ENCODE measurements at places on chromosomes 5 and 9. TPM values are rescaled to one million over a fixed set of nuclear protein-coding genes. Genes with fewer than 3 reads are reported as not detected.
A peak's percentile ranks its signal among the peaks of the same experiment; 100 is the strongest.

DNA sequence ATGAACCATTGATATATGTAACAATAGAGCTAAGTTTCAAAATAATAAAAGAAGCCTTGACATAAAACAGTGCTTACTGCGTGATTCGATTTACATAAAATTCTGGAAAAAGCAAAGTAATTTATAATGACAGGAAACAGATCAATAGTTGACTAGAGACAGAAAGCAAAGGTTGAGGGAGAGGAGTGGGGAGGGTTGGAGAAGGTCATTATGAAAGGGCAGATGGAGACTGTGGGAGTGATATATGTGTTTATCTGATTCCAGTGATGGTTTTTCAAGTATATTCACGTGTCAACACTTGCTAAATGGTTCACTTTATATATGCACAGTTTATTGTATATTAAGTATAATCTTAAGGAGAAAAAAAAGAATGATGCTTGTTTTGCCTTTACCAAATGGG, 1885.7 kb upstream of the NUDT12 start:
- no peaks in the 10 kb centered on the region for H3K27me3 ChIP-seq
- no peak overlapping the region for H3K27ac ChIP-seq
- DNase-seq: no peak

BTNL9 gene
- total RNA-seq: not detected

PCDH1 gene
- total RNA-seq: 0.87 TPM

DNA sequence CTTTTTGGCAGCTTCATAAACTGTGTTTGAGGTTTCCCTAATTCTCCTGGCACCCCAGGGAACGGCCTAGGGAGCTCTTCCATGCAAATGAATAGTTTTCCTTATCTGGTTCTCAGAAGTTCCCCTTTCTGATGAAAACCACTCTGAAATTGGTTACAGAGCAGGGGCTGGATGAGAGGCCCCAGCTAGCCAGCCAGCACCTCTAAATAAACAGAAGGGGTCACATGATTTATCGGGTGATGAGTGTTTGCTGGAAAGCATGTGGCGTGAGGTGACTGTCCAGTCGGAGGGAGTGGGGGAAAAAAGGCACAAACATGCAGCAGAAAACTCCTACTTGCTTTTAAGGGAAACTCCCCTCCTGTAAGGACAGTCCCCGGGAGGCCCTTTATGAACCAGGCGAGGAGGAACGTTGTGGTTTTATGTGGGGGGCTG, 261.2 kb upstream of the ANKRD55 start:
- peaks cover 16% of the 10 kb centered on the region for H3K4me1 ChIP-seq
- H3K27ac ChIP-seq: no peak overlapping the region
- no peaks in the 10 kb centered on the region for H3K36me3 ChIP-seq
- no peak for DNase-seq
- H3K4me3 ChIP-seq: no peak overlapping the region

DNA sequence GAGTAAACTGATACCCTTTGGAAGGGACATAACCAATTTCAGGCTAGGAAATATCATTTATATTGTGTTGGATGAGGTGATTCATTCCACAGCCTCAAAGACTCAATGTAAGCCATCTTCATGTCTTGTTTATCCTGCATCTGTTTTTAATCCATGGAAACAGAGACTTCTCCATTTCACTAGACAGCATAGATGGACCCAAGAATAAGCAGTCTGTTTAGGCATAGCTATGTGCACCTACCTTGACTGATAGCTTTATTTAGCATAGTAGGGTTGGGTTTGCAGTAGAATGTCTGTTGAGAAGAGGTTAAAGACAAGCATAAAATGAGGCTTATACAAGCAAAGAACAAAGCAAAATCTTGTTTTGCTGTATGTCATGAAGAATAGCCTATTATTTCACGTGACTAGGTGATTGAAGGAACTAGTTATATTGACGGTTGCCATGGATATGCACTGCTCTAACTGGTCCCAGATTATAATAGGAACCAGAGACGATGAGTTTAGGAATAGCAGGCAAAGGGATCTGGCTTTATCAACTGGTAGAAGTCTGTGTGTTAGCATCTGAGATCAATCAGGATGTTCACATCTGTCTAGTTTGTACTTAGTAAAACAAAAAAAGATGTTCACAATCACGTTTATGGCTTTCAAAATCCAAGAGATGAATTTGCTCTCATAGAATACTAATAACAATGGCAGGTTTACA, 154.8 kb upstream of the KLF9 start:
- no peak overlapping the region for H3K4me3 ChIP-seq
- H3K4me1 ChIP-seq: peaks cover 28% of the 10 kb centered on the region
- H3K27me3 ChIP-seq: no peaks in the 10 kb centered on the region
- DNase-seq: no peak
- H3K36me3 ChIP-seq: no peaks in the 10 kb centered on the region

- no peak for DNase-seq
- H3K27me3 ChIP-seq: peaks cover 5% of the 10 kb centered on the region
- H3K4me1 ChIP-seq: no peaks in the 10 kb centered on the region
Observed at GRCh38 chr5:139812323-139812722, 16.7 kb downstream of the PSD2 start.

- no peaks in the 10 kb centered on the region for H3K4me1 ChIP-seq
- H3K36me3 ChIP-seq: no peaks in the 10 kb centered on the region
- DNase-seq: no peak
- no peaks in the 10 kb centered on the region for H3K27me3 ChIP-seq
- H3K27ac ChIP-seq: no peak overlapping the region
Observed at GRCh38 chr9:108360304-108360703, 495.5 kb downstream of the ACTL7B start.

GRCh38 chr5:137027758-137028157, 471.4 kb downstream of the SPOCK1 start:
- no peaks in the 10 kb centered on the region for H3K4me1 ChIP-seq
- DNase-seq: no peak
- H3K4me3 ChIP-seq: no peak overlapping the region
- no peak overlapping the region for H3K27ac ChIP-seq
- H3K36me3 ChIP-seq: no peaks in the 10 kb centered on the region

ARAP3 gene
- total RNA-seq: 5.9 TPM

DNA sequence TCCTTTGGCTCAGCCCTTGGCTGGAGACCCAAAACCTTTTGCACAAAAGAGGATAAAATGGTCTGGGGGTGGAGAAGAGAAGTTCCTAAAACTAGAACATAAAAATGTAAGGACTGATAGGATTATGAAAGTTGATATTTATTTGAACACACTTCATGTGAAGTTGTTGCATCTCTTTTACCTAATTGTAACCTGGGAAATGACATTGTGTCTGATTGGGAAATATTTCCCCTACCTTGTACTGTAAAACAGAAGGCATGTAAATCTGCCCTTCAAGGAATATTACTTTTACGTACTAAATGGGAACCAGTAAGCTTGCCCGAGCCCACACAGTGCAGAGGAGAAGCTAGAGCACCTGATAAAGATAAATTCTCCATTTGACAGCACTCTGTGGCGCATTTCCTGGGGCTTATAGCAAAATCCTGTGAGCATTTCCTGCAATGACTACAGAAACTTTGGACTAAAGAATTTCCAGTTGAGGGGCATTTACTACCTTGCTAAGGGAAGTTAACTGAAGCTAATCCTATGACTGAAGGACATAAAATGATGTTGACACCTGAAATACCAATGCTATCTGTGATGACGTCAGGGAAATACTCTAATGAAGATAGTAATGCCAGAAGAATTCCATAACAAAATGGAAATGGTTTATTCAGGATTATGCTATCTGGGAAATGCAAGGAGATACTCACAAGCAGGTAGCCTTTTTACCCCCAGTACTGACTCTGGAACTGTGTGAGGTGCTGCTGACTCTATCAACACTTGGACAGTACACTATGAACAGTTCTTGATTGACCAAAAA, 78.3 kb upstream of the LIFR start:
- H3K4me1 ChIP-seq: no peaks in the 10 kb centered on the region
- H3K27ac ChIP-seq: no peak overlapping the region
- no peak overlapping the region for H3K4me3 ChIP-seq
- DNase-seq: no peak

GRCh38 chr5:142644640-142645361, 41.1 kb downstream of the FGF1 start:
- DNase-seq: no peak
- H3K4me1 ChIP-seq: no peaks in the 10 kb centered on the region
- no peak overlapping the region for H3K4me3 ChIP-seq
- H3K27me3 ChIP-seq: peaks cover 2% of the 10 kb centered on the region
- no peaks in the 10 kb centered on the region for H3K36me3 ChIP-seq

- DNase-seq: peak; percentile 87
- H3K27ac ChIP-seq: no peak overlapping the region
- no peaks in the 10 kb centered on the region for H3K27me3 ChIP-seq
- H3K36me3 ChIP-seq: no peaks in the 10 kb centered on the region
- peaks cover 14% of the 10 kb centered on the region for H3K4me1 ChIP-seq
Observed at GRCh38 chr9:127869310-127870152, 7.9 kb downstream of the AK1 start.

- no peaks in the 10 kb centered on the region for H3K4me1 ChIP-seq
- DNase-seq: no peak
- no peak overlapping the region for H3K27ac ChIP-seq
- H3K27me3 ChIP-seq: no peaks in the 10 kb centered on the region
- no peak overlapping the region for H3K4me3 ChIP-seq
- H3K36me3 ChIP-seq: peaks cover 58% of the 10 kb centered on the region
Observed at GRCh38 chr5:116296335-116297072, 211.7 kb downstream of the COMMD10 start.

GRCh38 chr5:91074615-91075014, 308.5 kb downstream of the ARRDC3 start:
- peaks cover 8% of the 10 kb centered on the region for H3K4me1 ChIP-seq
- no peak for DNase-seq
- no peaks in the 10 kb centered on the region for H3K36me3 ChIP-seq
- H3K27me3 ChIP-seq: peaks cover 7% of the 10 kb centered on the region
- no peak overlapping the region for H3K27ac ChIP-seq

- no peaks in the 10 kb centered on the region for H3K36me3 ChIP-seq
- no peak overlapping the region for H3K27ac ChIP-seq
- DNase-seq: no peak
- no peaks in the 10 kb centered on the region for H3K4me1 ChIP-seq
- peaks cover 1% of the 10 kb centered on the region for H3K27me3 ChIP-seq
Observed at GRCh38 chr5:7325975-7326913, 69.7 kb upstream of the ADCY2 start.

DNA sequence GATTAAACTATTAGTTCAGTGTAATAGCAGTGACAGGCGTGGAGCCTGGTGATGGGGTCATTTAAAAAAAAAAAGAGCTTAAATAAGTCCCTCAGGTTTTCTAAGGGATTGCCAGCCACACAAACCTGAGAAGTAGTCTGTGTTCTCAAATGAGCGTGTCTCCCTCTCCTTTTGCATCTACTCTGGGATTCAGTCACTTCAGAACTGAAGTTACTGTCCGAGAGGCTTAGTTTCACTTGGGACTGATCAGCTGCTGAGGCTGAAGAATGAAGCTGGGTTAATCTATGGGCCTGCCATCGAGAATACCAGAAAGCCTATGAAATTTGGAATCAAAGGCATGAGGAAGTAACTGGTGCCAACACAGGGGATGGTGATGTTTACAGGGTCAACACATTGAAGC, 310.1 kb downstream of the ADAMTS6 start:
- H3K4me1 ChIP-seq: peaks cover 9% of the 10 kb centered on the region
- no peak overlapping the region for H3K4me3 ChIP-seq
- H3K27me3 ChIP-seq: no peaks in the 10 kb centered on the region
- no peaks in the 10 kb centered on the region for H3K36me3 ChIP-seq

CCDC183 gene
- total RNA-seq: 0.34 TPM

GRCh38 chr9:135380311-135380960, 99.1 kb upstream of the PPP1R26 start:
- no peak overlapping the region for H3K27ac ChIP-seq
- H3K27me3 ChIP-seq: no peaks in the 10 kb centered on the region
- no peaks in the 10 kb centered on the region for H3K36me3 ChIP-seq

DCAF10 gene
- total RNA-seq: 14.7 TPM

RFESD gene
- 9.2 TPM for total RNA-seq

PCDHGC4 gene
- total RNA-seq: not detected

DNA sequence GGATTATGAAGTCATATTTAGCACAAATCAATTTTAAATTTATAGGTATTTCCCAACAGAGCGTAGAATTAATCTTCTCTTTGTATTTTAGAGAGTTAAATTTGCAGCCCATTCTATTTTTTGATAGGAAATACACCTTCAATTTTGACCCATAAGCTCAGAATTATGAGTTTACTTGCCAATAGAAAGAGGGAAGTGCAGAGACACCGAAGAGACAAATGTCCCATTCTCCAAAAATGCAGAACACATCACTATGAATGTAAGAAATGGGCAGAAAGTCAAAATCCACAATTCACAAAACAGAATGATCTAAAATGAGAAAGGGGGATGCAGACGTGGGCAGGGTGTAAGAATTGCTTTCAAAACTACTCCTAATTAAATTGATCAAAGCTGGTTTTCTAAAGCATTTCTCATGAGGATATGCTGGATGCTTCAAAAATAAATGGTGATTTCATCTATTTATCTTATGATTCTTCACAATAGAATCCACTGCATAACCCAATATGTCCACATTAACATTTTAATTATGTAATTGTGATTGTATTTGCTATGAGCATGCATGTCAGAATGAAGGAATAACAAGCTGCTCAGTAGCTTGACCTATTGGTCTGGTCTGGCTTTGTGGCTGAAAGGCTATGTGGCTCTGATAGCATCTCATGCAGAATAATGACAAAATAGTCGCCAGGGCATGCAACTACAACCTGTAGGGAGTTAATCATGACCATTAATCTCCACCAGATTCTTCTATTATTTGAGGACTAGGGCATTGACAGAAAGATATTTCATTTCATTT, 550.1 kb upstream of the CDH18 start:
- H3K4me1 ChIP-seq: no peaks in the 10 kb centered on the region
- H3K27me3 ChIP-seq: no peaks in the 10 kb centered on the region
- no peaks in the 10 kb centered on the region for H3K36me3 ChIP-seq
- H3K4me3 ChIP-seq: no peak overlapping the region
- H3K27ac ChIP-seq: no peak overlapping the region
- no peak for DNase-seq

LRRC19 gene
- total RNA-seq: not detected

- H3K27ac ChIP-seq: no peak overlapping the region
- H3K36me3 ChIP-seq: no peaks in the 10 kb centered on the region
- no peaks in the 10 kb centered on the region for H3K4me1 ChIP-seq
Observed at GRCh38 chr5:174549254-174549653, 175.1 kb upstream of the MSX2 start.

UBAP2 gene
- 45.6 TPM for total RNA-seq

LCN9 gene
- not detected for total RNA-seq

DNA sequence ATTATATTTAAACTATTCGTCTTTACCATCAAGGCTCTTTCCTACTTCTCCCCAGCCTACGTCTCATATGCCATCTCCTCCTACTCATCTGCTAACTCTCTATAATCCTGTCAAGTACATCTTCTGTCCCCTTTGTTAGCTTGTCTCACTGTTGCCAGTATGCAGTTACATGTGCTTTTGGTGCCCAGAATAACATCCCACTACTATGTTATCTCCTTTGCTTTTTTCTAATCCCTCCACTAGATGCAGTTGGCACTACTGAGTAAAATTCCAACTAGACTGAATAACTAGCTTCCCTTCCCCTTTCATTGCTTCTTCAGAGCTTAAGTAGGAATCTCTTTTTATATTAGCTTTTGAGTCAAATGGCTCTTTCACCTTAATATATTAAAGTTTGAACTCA, 3.0 kb upstream of the ARRDC3 start:
- DNase-seq: no peak
- H3K4me1 ChIP-seq: peaks cover 18% of the 10 kb centered on the region
- H3K36me3 ChIP-seq: peaks cover 17% of the 10 kb centered on the region
- no peaks in the 10 kb centered on the region for H3K27me3 ChIP-seq
- no peak overlapping the region for H3K4me3 ChIP-seq

Measured in activated CD8-positive, alpha-beta T cell treated with anti-CD3 and anti-CD28 coated beads for 36 hours (primary cell).